Activated CD4-positive, alpha-beta T cell treated with anti-CD3 and anti-CD28 coated beads for 36 hours (primary cell): ENCODE measurements at places on chromosomes 7 and 10. TPM values are rescaled to one million over a fixed set of nuclear protein-coding genes. Genes with fewer than 3 reads are reported as not detected.

The TMEM196 gene
- total RNA-seq = not detected

DNA sequence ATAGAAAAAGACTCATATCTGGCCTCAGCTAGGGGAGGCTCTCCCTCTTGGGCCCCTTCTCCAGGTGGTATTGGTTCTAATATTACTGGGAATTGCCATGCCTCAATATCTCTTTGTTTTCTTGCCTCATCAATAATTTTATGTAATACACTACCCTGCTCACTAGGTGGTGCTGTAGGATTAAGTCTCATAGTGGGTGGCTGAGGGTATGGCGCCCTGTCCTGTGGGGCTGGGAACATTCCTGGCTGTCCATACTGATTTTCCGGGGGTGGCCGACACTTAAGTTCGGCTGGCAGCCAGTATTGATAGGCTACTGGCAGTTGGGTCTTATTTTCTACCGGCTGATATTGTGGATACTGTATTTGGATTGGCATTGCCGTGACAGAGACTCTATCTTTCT, 9.0 kb upstream of the TAS2R3 start:
- H3K36me3 ChIP-seq = peaks cover 75% of the 10 kb centered on the region
- H3K4me1 ChIP-seq = no peaks in the 10 kb centered on the region
- no peak overlapping the region for H3K4me3 ChIP-seq
- H3K27me3 ChIP-seq = no peaks in the 10 kb centered on the region
- DNase-seq = peak; percentile 17

DNA sequence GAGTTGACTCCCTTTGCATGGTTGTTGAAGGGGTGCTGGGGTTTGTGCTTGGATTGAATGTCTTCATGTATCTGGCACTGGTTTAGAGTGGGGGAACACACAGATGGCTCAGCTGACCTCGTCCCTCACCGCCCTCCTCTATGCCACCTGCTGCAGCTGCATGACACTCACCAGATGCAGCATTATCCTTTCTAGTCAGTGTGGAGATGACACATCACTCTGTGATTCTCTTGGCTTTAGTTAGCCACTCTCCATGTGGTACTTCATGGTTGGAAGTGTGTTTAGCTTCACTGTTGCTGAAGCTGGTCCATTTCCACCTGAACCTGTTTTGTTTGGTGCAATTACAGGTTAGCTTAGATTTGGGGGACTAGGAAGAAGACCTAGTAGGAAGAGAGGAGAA, 56.3 kb upstream of the BMPER start:
- no peaks in the 10 kb centered on the region for H3K36me3 ChIP-seq
- no peak overlapping the region for H3K4me3 ChIP-seq
- no peak overlapping the region for H3K27ac ChIP-seq
- peaks cover 4% of the 10 kb centered on the region for H3K27me3 ChIP-seq
- H3K4me1 ChIP-seq = no peaks in the 10 kb centered on the region

GRCh38 chr7:69436946-69437345, 161.3 kb upstream of the AUTS2 start:
- H3K4me1 ChIP-seq = peaks cover 6% of the 10 kb centered on the region
- DNase-seq = no peak
- H3K4me3 ChIP-seq = no peak overlapping the region
- H3K27ac ChIP-seq = no peak overlapping the region

The CDHR3 gene
- total RNA-seq = 0.55 TPM

DNA sequence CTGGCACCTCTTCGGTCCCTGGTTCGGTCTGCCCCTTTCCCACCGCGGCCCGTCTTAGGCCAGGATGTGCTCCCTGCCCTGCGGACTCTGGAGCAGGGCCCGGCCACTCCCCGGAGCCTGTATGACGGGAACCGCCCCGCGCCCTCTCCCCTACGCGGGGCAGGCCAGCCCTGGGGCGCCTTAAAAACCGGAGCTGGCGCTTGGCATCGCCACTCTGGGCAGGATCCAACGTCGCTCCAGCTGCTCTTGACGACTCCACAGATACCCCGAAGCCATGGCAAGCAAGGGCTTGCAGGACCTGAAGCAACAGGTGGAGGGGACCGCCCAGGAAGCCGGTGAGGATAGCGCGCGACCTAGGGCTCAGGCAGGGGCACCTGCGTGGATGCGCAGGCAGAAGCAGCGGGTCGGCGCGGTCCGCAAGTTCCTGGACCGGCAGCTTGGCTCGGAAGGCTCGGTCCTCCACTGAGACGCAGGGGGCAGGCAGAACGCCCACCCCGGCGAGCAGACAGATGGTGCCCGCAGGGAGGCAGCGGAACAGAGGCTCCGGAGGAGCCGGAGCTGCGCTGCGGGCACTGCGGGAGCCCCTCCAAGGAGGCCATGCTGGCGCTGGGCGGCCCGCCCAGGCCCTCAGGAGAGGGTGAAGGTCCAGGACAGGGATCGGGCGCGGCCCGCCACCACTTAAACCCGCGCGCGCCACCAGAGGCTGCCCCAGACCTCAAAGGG, at the start of gene ADIRF:
TSS of gene ADIRF (plus strand) at position 212 of the 723 bp plus-strand sequence. CDS start at position 275, 63 bp downstream.
- DNase-seq = peak; percentile 22
- no peak within 1 kb of the TSS for H3K4me3 ChIP-seq

- peaks cover 9% of the 10 kb centered on the region for H3K4me1 ChIP-seq
- H3K4me3 ChIP-seq = no peak overlapping the region
- H3K27me3 ChIP-seq = no peaks in the 10 kb centered on the region
- H3K36me3 ChIP-seq = peaks cover 3% of the 10 kb centered on the region
- DNase-seq = no peak
Observed at GRCh38 chr7:28107960-28108359, 72.6 kb downstream of the JAZF1 start.

DNA sequence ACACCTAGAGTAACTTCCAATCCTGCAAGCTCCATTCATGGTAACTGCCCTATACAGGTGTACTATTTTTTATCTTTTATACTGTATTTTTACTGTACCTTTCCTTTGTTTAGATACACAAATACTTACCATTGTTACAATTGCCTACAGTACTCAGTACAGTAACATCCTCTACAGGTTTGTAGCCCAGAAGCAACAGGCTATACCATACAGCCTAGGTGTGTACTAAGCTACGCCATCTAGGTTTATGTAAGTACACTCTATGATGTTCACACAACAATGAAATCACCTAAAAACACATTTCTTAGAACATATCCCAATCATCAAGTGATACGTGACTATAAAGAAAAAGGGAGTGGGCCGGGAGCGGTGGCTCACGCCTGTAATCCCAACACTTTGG, 53.1 kb upstream of the SLIT1 start:
- no peak overlapping the region for H3K4me3 ChIP-seq
- H3K36me3 ChIP-seq = peaks cover 8% of the 10 kb centered on the region
- H3K4me1 ChIP-seq = no peaks in the 10 kb centered on the region
- no peak overlapping the region for H3K27ac ChIP-seq
- DNase-seq = no peak

- H3K4me3 ChIP-seq = no peak overlapping the region
- H3K27ac ChIP-seq = no peak overlapping the region
- no peak for DNase-seq
- no peaks in the 10 kb centered on the region for H3K36me3 ChIP-seq
- H3K27me3 ChIP-seq = no peaks in the 10 kb centered on the region
Observed at GRCh38 chr7:43764807-43765491, 6.5 kb downstream of the BLVRA start.

- no peaks in the 10 kb centered on the region for H3K36me3 ChIP-seq
- H3K4me1 ChIP-seq = peaks cover 6% of the 10 kb centered on the region
- peak; percentile 58 for DNase-seq
- no peaks in the 10 kb centered on the region for H3K27me3 ChIP-seq
Observed at GRCh38 chr7:47937065-47937687, 11.1 kb downstream of the PKD1L1 start.

DNA sequence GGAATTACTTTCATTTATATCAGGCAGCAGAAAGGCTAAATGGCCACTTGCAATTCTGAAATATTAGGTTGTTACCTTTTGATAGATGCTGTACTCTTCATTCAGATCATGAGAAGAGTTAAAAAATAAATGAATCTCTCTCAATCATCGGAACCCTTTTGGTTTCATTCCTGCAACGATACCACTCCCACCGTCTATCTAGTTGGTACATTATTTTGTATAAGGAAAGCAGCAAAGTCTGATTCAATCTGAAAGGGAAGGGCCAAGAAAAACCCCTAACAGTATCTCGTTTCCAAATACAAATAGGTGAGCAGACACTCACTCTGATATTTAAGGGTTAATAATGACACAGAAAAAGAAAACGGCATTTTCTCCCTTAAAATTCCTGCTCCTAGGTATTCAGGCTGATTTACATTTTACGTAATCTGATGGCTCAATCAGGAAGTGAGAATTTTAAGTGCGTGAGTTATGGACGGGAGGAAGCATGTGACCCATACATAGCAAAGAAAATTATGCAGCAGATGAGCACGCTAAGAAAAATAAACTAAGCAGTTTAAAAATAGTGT, 209.4 kb upstream of the KLF14 start:
- no peak for DNase-seq
- peaks cover 86% of the 10 kb centered on the region for H3K36me3 ChIP-seq
- H3K4me3 ChIP-seq = peak overlapping the region; percentile 67
- H3K27ac ChIP-seq = peak overlapping the region; percentile 88

- DNase-seq = no peak
- H3K27me3 ChIP-seq = no peaks in the 10 kb centered on the region
- no peaks in the 10 kb centered on the region for H3K4me1 ChIP-seq
- H3K4me3 ChIP-seq = no peak overlapping the region
- H3K36me3 ChIP-seq = no peaks in the 10 kb centered on the region
Observed at GRCh38 chr7:26616235-26616634, 248.2 kb downstream of the SKAP2 start.

The RNF32 gene
- 0.71 TPM for total RNA-seq

- H3K36me3 ChIP-seq = no peaks in the 10 kb centered on the region
- peaks cover 6% of the 10 kb centered on the region for H3K4me1 ChIP-seq
- H3K4me3 ChIP-seq = no peak overlapping the region
- DNase-seq = no peak
Observed at GRCh38 chr10:2925631-2926030, 141.7 kb upstream of the PFKP start.

GRCh38 chr7:47418601-47419309, 163.2 kb downstream of the TNS3 start:
- no peak overlapping the region for H3K4me3 ChIP-seq
- no peak for DNase-seq
- H3K27ac ChIP-seq = no peak overlapping the region
- no peaks in the 10 kb centered on the region for H3K27me3 ChIP-seq
- peaks cover 4% of the 10 kb centered on the region for H3K4me1 ChIP-seq

GRCh38 chr7:13476881-13477444, 512.5 kb downstream of the ETV1 start:
- H3K4me3 ChIP-seq = no peak overlapping the region
- H3K4me1 ChIP-seq = no peaks in the 10 kb centered on the region
- no peaks in the 10 kb centered on the region for H3K36me3 ChIP-seq

The LRRN3 gene
- total RNA-seq = 6.7 TPM

GRCh38 chr10:95745501-95745900, 10.5 kb upstream of the ENTPD1 start:
- no peak for DNase-seq
- no peak overlapping the region for H3K4me3 ChIP-seq
- peaks cover 8% of the 10 kb centered on the region for H3K27me3 ChIP-seq

The SLC26A5 gene
- not detected for total RNA-seq

DNA sequence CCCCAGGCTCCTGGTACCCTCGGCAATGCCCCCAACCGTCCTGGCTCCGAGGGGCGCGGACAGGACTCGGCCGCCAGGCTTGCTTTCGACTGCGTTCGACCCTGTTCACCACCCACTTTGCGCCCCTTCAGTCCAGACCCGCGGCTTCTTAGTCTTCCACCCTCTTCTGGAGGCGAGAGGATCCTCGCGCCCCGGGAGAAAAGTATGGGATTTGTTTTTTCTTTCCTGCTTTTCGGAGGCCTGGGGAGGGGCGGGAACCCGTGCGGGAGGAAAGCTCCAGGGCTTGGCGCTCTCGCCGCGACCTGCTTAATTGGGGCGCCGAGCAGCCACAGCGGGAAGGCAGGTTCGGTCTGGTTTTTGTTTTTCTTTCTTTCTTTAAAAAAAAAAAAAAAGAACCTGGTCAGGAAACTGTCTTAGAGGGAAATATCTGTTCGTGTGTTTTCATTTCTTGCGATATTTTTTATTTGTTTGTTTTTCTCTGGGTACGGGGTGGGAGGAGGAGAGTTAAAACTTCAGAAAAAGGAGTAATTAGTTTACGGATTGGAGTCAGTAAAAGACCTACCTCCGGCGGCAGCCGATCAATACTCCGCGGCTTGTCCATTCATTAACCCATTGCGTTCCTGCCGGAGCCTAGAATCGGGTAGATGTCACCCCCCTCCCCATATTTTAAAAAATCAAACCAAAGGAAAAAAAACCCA, 1.6 kb downstream of the EMX2 start:
- H3K4me1 ChIP-seq = peaks cover 31% of the 10 kb centered on the region
- DNase-seq = no peak
- H3K36me3 ChIP-seq = no peaks in the 10 kb centered on the region

DNA sequence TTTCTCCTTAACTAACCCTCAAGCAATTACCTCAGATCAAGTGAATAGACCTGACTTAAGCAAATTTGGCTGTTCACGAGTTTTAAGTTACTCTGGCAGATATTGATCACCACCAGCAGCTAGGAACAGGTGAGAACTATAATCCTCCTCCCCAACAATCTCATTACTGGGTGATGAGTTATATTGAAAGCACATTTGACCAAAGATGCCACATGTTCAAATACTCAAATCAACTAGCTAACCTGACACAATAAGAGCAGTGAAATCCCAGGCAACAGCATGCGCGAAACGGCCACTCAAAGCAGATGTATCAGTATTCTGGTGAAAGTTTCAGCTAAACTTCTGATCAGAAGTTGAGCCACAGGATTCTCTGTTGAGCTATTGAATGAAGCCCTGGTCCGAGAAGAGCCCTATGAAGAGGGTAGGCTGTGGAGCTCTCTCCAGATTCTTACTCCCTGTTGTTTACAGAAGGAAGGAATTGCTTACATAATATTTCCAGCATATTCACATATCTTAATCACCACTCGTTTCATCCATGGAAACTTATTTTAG, 52.6 kb downstream of the CAV1 start:
- peaks cover 10% of the 10 kb centered on the region for H3K4me1 ChIP-seq
- no peaks in the 10 kb centered on the region for H3K36me3 ChIP-seq
- peak; percentile 42 for DNase-seq
- peaks cover 1% of the 10 kb centered on the region for H3K27me3 ChIP-seq

DNA sequence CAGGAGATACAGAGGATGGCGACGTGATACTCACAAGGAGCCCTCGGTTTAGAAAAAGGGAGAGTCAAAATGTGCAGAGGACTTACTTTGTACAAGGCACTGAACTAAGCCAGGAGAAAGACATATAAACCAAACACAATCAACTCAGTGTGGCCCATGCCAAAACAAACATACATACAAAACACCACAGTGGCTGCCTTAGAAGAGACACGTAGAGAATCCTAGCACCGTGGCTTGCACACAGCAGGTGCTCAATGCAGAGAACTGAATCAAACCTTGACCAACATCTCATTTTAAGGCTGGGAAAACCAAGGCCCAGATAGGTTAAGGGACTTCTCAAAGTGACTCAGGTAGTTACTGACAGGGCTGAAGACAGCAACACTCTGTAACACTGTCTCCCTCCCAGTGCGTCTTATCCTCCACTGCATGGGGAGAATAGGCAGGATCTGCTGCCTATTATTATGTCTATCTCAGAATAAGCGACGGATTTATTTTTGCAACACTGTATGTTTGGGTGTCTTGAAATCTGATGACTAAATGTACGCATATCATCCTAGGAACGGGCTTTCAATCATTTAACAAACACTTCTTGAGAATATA, 11.0 kb downstream of the SORBS1 start:
- H3K4me1 ChIP-seq = no peaks in the 10 kb centered on the region
- no peak for DNase-seq
- no peak overlapping the region for H3K4me3 ChIP-seq
- no peaks in the 10 kb centered on the region for H3K27me3 ChIP-seq
- H3K27ac ChIP-seq = no peak overlapping the region
- H3K36me3 ChIP-seq = no peaks in the 10 kb centered on the region
